ENCODE measurements at places on chromosomes 5 and 9. TPM values are rescaled to one million over a fixed set of nuclear protein-coding genes. Genes with fewer than 3 reads are reported as not detected.
A peak's percentile ranks its signal among the peaks of the same experiment; 100 is the strongest.

- H3K36me3 ChIP-seq, result no peaks in the 10 kb centered on the region
- no peak for DNase-seq
- H3K27ac ChIP-seq, result no peak overlapping the region
- no peak overlapping the region for H3K4me3 ChIP-seq
These were observed 116.5 kb downstream of the PIK3R1 start for GRCh38 chr5:68332080-68332451.

DNA sequence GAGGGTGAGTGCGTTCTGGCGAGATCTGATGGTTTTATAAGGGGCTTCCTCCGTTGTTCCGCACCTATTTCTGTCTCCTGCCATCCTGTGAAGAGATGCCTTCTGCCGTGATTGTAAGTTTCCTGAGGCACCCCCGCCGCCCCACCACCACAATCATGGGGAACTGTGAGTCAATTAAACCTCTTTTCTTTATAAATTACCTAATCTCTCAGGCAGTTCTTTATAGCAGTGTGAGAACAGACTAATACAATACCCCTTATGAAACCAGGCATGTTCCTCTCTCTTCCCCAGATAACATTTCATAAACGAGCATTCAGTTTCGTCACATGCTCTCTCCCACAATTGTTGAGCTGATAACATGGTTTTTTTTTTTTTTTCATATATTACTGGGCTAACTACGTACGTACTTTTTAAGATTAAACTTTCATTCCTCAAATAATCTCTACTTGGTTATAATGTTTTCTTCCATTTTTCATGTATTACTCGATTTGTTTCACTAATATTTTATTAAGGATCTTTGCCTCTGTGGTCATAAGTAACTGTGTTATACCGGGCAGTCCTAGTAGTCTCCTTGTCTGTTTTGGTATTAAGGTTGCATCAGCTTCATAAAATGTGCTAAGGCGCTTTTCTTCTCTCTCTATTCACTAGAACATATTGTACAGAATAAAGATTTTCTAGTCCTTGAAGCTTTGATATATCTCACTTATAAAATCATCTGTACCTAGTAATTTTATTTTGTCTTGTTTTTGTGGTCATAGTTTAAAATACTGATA lies 64.9 kb upstream of the MVB12B start:
- H3K4me1 ChIP-seq, result no peaks in the 10 kb centered on the region
- no peaks in the 10 kb centered on the region for H3K36me3 ChIP-seq
- no peak overlapping the region for H3K27ac ChIP-seq
- no peak for DNase-seq
- H3K4me3 ChIP-seq, result no peak overlapping the region
- no peaks in the 10 kb centered on the region for H3K27me3 ChIP-seq

DNA sequence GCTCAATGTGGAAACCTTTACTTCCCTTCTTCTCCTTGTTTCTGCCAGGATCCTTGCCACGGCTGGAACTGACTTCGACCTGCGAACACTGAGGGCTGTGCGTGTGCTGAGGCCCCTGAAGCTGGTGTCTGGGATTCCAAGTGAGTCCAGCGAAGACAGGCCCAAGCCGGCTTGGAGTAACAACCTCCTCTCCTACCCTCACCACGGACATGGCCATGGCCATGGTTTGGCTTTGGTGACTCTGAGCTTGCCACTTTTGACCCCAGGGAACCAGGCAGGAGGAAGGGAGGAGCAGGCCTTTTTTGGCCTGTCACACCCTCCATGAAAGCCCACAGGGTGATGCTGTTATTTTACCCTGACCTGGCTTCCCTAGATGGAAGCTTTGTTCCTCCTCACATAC lies 35.5 kb downstream of the CACNA1B start:
- H3K4me3 ChIP-seq, result no peak overlapping the region
- DNase-seq, result no peak
- no peak overlapping the region for H3K27ac ChIP-seq
- H3K4me1 ChIP-seq, result no peaks in the 10 kb centered on the region

Gene PIP5KL1
- 3.0 TPM for total RNA-seq

Gene SNCAIP
- 14.7 TPM for total RNA-seq

- peaks cover 4% of the 10 kb centered on the region for H3K4me1 ChIP-seq
- H3K4me3 ChIP-seq, result no peak overlapping the region
- peaks cover 7% of the 10 kb centered on the region for H3K36me3 ChIP-seq
- DNase-seq, result peak; percentile 56
- peak overlapping the region; percentile 99 for H3K27ac ChIP-seq
- H3K27me3 ChIP-seq, result no peaks in the 10 kb centered on the region
These were observed 81.9 kb downstream of the TNC start for GRCh38 chr9:115035841-115036612.

- H3K36me3 ChIP-seq, result no peaks in the 10 kb centered on the region
- DNase-seq, result no peak
- peaks cover 2% of the 10 kb centered on the region for H3K27me3 ChIP-seq
- H3K4me1 ChIP-seq, result no peaks in the 10 kb centered on the region
- no peak overlapping the region for H3K4me3 ChIP-seq
These were observed 465.7 kb upstream of the RGMB start for GRCh38 chr5:98307811-98308210.

Gene CATSPER3
- total RNA-seq, result 0.29 TPM

GRCh38 chr9:93154293-93154903 lies 20.3 kb upstream of the NINJ1 start:
- H3K4me1 ChIP-seq, result no peaks in the 10 kb centered on the region
- no peak for DNase-seq
- H3K4me3 ChIP-seq, result no peak overlapping the region
- H3K27me3 ChIP-seq, result no peaks in the 10 kb centered on the region

Gene SCGB3A2
- total RNA-seq, result not detected

Gene GALNT12
- 3.3 TPM for total RNA-seq

Gene SHOC1
- 0.15 TPM for total RNA-seq
